RWPE2 (cell line): ENCODE measurements at places on chromosomes 12 and 14.

GRCh38 chr12:75750716-75751306 lies 239.4 kb upstream of the KRR1 start:
- no peak for DNase-seq

- no peak for DNase-seq
Measured at GRCh38 chr12:1339618-1340319, 254.6 kb downstream of the FBXL14 start.

DNA sequence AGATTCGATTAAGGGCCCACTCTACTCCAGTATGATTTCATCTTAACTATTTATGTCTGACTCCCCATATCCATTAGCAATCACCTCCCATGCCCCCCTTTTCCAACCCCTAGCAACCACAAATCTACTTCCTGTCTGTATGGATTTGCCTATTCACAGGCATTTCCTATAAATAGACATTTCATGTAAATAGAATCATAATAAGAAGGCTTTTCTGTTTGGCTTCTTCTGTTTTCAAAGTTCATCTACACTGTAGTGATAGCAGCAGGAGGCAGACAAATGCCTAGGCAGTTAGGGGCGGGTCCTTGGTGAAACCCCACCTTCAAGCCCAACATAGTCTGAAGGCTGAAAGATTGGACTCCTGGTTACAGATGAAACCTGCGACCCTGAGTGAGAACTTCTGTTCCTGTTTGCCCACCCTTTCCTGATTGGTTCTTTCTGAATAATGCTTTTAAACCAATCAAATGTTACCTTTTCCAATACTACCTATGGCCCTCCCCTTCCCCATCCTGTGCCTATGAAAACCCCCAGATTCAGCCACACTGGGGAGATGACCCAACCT lies 62.1 kb upstream of the HECTD1 start:
- no peak for DNase-seq

GRCh38 chr12:102095677-102096263 lies 24.1 kb downstream of the NUP37 start:
- DNase-seq: no peak

DNA sequence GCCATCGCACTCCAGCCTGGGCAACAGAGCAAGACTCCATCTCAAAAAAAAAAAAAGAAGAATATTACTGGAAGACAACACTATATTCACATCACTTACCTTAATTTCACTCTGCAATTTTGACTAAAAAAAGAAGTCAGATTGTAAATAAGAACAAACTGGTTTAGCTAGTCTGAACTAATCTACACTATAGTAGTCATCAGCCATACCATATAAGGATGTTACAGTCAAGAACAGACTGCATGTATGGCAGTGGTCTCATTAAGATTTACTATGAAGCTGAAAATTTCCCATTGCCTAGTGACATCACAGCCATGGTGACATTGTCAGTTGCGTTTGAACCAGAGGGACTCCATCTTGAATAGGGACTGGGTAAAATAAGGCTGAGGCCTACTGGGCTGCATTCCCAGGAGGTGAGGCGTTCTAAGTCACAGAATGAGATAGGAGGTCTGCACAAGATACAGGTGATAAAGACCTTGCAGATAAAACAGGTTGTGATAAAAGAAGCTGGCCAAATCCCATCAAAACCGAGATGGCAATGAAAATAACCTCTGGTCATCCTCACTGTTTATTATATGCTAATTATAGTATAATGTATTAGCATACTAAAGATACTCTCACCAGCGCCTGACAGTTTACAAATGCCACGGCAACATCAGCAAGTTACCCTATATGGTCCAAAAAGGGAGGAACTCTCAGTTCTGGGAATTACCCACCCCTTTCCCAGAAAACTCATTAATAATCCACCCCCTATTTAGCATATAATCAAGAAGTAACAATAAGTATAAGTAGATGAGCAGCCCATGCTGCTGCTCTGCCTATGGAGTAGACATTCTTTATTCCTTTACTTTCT lies 51.2 kb downstream of the OSBPL8 start:
- DNase-seq: no peak

GRCh38 chr12:100174495-100174894 lies 26.1 kb upstream of the ACTR6 start:
- DNase-seq: no peak

DNA sequence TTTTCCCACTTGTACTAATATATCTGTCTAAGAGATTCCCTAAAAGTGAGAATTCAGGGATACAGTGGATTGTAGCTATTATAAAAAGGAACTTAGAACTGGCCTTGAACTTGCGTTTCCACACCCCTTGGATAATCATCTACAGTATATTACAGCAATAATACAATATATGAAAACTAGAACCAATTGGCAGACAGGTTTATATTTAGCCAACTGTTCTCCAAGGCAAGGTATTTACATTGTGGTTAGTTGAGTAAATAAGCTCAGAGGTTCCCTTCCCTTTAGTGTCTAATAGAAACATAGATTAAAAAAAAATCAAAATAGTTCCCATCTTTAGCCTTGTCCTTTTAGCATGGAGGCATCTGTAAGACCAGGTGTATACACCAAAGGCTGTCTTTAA lies 42.1 kb downstream of the LIMA1 start:
- DNase-seq: no peak

- no peak for DNase-seq
Measured at GRCh38 chr12:93758801-93759373, 81.7 kb downstream of the CRADD start.

DNA sequence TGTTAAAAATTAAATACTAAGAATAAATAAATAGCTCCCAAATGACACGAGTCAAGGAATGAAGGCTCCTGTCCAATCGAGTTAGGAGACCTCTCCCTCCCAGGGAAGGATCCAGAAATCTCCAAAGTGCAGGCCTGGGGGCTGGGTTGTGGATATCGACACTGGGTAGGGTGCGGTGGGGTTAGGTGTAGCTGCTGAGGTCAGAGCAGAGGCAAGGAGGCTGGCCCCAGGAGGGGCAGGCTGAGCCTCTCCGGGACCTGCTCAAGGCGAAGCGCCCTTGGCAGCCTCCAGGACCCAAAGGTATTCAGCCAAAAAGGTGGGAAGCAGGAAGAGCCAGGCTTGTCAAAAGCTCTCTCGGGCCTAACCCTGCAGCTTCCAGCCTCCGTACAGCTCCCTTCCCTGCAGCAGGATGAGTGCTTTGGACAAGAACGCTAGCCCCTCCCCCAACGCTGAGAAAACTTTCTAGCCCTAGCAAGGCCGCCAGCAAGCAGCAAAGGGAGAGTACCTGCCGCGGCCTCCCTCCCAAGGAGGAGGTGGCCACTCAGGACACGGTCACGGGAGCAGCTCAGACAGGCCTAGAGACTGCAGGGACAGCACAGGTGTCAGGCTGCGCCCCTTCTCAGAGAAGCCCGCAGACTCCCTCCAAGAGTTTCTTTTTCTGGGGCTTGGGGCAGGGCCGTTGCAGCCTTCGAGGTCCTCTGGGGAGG lies 3.7 kb upstream of the PNMA1 start:
- no peak for DNase-seq

DNA sequence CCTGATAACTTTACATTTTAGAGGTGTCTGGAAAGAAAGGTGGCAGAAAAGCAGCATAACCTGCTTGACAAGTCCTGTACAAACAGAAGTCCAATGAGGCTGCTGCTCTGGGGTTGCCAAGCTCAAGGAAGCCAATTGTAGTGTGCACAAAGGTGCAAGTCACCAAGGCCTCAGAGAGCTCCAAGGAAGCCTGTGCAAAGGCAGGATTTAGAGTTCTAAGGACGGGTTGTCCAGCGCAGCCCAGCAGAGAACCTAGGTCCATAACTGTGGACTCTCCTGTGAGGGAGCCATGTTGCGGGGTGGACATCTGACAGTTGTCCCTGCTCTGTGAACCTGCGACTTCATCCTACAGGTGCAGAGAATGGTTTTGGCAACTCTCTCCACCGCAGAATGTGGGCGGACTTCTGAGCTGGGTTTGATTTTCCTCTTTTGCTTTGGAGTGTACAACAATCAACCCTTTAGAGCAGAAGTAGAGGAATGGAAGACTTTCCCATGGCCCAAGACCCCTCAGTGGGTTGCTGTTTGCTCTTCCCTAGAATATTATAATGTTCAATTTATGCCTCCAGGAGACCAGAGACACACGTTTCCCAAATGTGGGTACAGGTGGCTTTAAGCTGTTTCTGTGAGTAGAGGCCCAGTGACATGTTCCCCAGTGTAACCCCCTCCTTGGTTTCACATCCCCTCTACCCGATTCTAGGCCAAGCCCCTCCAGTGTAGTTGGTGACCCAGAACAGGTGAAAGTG lies 81.0 kb downstream of the ETV6 start:
- DNase-seq: no peak

- no peak for DNase-seq
Measured at GRCh38 chr12:75850721-75851462, 180.7 kb downstream of the PHLDA1 start.

DNA sequence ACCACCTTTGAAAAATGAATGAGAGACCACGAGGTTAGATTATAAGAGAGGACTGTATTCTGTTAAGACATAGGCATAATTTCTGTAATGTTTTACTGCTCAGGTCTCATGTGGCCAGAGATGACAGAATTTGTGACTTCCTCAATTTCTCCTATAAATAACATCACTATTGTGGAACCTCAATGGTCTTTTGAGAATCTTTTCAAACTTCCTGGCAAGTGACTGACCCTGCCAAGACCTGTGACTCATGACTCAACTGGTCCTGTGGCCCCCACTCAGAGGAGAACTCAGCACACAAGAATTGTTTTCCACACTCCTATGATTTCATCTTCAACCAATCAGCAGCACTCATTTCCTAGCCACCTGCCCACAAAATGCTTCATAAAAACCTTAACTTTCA lies 508.2 kb upstream of the ATP2B1 start:
- DNase-seq: no peak

DNA sequence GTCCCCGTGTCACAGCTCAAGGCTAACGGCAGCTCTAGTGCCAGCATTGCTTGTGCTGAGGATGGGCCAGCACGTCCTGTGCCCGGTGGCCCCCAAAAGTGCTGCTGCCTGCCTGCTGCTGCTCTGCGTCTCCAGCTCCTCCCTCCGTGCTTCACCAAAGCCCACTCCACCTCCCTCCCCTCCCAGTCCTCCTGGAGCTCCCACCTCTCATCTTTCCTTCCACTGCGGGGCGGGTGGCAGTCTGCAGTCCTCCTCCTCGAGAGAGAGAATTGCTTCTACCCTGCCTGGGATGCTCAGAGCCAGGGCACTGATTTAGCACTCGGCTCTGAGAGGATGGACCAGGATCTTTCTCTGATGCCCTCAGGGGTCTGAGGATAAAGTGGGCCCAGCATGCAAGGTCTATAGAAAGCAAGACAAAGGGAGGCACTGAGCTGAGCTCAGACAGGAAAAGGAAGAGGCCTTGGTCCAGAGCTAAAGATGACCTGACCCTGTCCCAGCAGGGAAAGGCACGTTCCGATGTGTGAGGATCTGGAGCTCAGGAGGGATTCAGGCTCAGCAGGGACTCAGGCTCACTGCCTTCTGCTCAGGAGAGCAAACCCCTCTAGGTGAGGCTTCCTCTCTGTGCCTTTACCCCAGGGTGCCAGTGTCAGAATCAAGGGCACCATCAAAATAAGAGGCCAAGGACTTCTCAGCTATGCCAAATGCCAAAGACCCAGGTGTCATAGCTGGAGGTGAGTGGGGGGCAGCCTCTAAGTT lies 113.1 kb upstream of the FKBP4 start:
- DNase-seq: no peak

DNA sequence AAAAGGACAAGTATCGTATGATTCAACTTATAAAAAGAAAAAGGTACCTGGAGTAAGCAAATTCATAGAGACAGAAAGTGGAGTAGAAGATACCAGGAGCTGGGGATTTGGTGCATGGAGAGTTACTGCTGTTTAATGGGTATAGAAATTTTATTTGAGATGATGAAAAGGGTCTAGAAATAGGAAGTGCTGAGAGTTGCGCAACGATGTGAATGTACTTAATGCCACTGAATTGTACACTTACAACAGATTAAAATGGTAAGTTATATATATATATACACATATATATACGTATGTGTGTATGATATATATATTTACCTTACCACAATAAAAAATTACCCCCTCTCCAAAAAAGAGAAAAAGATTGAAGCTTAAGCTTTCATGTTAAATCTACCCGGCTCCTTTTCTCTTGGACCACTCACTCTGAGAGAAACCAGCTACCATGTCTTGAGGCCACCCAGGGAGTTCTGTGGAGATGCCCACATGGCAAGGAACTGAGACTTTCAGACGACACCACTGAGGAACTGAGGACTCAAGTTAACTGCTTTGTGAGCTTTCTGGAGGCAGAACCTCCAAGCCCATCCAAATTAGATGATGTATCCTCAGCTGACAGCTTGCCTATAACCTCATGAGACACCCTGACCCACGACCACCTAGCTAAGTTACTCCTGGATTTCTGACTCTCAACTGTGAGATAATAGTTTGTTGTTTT lies 130.0 kb upstream of the BTG1 start:
- no peak for DNase-seq

DNA sequence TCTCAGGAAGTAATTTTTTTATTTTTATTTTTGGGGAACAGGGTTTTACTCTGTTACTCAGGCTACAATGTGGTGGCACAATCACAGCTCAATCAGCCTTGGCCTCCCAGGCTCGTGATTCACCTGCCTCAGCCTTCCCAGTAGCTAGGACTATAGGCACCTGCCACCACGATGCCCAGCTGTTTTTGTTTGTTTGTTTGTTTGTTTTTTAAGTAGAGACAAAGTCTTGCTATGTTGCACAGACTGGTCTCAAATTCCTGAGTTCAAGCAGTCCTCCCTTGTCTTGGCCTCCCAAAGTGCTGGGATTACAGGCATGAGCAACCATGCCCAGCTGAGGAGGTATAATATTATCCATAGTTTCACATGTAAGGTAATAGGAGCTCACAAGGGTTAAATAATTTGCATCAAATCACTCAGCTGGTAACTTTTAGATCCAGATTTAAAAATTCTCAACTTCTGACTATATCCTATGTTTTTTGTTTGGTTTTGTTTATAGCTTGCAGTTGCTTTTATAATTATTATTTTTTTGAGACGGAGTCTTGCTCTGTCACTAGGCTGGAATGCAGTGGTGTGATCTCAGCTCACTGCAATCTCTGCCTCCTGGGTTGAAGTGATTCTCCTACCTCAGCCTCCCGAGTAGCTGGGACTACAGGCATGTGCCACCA lies 629.3 kb downstream of the DIO2 start:
- no peak for DNase-seq

DNA sequence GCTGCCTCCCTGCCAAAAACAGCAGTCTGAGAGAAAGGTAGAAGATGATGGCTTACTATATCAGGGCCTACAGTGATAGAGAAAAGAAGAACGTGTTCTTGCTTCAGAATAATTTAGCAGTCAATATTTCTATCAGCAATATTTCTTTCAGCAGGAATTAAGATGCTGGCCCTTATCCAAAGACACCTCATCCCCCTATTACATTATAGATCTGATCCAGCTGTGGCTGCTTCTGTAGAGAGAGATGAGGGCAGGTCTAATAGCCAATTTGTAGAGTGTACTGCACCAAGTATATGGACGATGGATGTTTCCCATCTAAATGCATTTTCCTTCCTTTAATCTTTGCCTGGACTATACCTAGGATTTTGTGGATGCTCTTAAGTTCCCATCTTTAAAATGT lies 451.7 kb downstream of the NPAS3 start:
- no peak for DNase-seq

- no peak for DNase-seq
Measured at GRCh38 chr12:57889500-57889989, 43.0 kb upstream of the CTDSP2 start.
